Left kidney (tissue), 8 donors: ENCODE measurements at places on chromosomes 2 and 18.
A peak's percentile ranks its signal among the peaks of the same experiment; 100 is the strongest.

DNA sequence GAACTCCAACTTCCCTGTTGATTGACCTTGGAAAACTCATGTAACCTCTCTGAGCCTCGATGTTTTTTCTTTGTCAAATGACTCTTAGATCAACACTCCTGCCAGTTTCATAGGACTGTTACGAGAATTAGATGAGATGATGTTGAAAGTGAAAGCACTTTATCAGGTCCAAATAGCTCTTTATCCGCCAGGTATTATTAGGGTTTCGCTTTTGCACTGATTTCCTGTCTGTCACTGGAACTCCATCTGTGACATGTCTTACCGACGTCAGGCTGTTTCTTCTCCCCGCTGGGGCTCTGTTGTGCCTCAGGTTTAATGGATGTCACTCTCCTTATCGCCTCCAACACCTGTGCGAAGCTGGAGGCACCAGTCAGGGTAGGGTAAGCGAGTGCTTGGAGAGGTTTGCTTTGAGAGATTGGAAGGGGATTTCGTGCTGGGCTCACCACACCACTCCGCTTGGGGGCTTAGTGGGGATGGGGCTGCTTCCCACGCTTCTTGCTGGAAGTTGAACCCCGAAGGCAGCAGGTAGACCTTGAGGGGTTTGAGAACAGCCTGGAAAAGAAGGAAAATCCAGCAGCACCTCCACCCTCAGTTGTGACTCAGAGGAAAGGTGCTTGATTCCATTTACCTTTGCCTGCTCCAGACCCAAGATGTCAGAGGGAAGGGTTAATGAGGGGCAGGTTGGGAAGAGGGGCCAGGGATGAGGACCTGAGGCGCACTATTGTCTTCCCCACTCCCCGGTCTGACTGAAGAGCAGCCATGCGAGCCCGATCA lies 4.3 kb downstream of the GAD1 start:
- no peak for DNase-seq

- DNase-seq = no peak
Observed at GRCh38 chr2:67709835-67710234, 312.7 kb downstream of the ETAA1 start.

GRCh38 chr2:156221703-156222102 lies 110.8 kb downstream of the NR4A2 start:
- no peak for DNase-seq

GRCh38 chr18:13376841-13377351 lies 158.3 kb downstream of the LDLRAD4 start:
- DNase-seq = no peak

GRCh38 chr2:44713170-44713569 lies 228.3 kb upstream of the SIX3 start:
- no peak for DNase-seq

GRCh38 chr2:127575941-127576432 lies 40.5 kb downstream of the MYO7B start:
- no peak for DNase-seq

GRCh38 chr2:51866361-51866760 lies 834.4 kb upstream of the NRXN1 start:
- DNase-seq = no peak

DNA sequence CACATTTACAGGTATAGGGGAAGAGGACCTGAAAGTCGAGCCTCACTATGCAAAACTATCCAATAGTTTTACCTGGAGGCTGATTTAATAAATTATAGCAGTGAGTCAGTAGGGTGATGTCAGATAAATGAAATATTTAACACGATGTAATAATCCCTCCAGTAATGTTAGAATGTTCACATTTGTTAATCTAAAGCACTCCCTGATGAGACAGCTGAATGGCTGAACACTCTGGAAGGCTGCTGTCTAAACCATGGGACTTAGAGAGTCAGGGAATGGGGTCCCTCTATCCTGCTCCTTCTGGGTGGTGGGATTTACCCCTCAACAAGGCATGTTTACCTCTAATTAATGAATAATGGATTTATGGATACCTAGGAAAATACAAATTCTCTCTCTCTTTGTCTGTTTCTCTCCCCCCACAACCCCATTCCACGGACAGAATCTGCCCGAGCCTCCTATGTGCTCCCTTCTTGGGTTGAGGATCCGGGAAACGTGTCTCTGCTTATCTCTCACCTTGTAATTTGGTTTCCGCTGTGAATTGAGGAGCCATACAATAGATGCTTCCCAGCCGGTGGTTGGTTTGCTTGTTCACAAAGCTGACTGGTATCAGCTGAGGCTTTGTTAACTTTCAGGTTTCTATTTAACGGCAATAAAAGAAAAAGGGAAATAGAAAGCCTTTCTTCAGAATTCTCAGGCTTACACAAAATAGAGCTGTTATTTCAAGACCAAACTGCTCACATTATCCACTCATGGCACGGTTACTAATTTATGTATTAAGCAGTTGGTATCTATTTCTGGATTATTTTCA lies 25.9 kb downstream of the LRRC30 start:
- no peak for DNase-seq

DNA sequence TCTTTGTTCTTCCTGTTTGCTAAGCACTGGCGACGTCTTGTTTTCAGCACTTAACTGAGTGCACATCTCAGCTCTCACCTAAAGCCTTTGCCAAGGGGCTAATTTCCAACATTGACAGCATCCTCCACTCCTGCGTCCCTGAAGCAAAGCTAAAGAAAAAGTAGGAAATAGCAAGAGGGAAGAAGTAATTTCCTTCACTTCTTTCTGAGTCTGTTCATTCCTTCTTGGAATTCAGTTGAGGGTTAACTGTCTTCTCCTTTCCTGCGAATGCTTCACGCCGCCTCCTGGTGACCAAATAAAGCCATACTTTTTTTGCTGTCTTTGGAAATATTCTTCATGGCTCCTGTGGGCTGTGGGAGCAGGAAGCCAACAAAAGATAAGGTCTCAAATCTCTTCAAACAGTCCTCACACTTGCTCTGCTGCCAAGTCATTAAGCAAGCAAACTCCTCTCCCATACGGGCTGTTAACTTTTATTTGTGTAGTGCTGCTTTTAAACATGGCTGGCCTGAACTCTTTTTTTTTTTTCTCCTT lies 100.9 kb downstream of the DPP10 start:
- DNase-seq = peak; percentile 63

DNA sequence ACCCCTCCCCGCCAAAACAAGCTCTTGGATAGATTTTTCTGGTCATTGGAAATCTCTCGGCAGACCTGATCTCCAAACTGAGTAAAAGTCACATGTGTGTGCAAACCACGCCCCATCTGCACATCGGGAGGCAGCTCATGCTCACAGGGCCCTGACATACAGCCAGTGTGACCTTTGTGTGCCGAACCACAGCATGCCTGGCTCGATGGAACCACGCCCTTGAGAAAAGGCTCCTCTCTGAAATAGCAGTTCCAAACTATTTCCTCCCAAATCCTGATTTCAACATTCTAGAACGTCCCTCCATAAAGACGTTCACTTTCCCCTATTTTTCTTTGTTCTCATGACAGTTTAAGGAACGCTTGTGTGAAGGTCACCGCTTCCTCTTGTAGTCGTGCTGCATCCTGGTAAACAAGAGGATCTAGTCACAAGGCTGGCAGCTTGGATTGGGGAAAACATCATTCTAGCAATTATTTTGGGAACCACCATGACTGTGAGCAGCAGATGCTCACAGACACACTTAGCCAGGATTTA lies 59.3 kb upstream of the MAP4K4 start:
- DNase-seq = no peak

DNA sequence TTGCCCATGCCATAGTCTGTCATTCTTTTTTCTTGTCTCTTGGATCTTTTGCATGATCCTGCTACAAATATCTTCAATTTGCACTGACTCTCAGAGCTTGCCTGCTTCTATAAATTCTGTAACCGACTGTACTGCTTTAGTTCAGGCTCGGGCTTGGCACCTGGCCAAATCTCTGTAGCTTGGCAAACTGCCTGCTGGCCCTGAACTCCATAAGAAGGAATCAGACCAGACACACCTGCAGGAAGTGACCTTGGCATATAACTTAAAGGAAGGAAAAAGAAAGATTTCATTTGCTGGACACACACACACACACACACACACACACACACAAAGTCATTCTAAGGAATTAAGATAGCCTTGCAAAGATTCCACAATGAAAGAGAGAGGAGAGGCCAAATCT lies 291.2 kb upstream of the DDX18 start:
- DNase-seq = peak; percentile 79

GRCh38 chr2:214217136-214217535 lies 193.7 kb upstream of the VWC2L start:
- no peak for DNase-seq

DNA sequence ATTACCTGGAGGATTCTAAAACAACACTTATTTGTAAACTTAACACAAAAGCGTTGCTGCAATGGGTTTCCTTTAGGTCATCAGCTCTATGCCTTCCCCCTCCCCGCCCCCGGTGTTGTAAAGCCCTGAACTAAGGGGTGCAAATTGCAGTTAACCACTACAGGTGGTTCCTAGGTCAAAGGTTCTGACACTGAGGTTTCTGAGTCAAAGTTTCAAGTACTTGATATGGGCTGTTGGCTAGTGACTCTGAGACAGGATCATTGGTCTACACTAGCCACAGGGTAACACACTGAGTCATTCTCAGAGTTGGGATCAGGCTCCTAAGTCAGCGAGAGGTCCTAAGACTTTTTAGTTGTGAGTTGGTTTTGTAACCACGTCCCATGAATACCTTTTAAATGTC lies 15.4 kb downstream of the IL1B start:
- no peak for DNase-seq

GRCh38 chr2:150234787-150235446 lies 252.6 kb downstream of the RND3 start:
- DNase-seq = no peak

- DNase-seq = no peak
Observed at GRCh38 chr2:136086253-136087016, 31.5 kb downstream of the CXCR4 start.

DNA sequence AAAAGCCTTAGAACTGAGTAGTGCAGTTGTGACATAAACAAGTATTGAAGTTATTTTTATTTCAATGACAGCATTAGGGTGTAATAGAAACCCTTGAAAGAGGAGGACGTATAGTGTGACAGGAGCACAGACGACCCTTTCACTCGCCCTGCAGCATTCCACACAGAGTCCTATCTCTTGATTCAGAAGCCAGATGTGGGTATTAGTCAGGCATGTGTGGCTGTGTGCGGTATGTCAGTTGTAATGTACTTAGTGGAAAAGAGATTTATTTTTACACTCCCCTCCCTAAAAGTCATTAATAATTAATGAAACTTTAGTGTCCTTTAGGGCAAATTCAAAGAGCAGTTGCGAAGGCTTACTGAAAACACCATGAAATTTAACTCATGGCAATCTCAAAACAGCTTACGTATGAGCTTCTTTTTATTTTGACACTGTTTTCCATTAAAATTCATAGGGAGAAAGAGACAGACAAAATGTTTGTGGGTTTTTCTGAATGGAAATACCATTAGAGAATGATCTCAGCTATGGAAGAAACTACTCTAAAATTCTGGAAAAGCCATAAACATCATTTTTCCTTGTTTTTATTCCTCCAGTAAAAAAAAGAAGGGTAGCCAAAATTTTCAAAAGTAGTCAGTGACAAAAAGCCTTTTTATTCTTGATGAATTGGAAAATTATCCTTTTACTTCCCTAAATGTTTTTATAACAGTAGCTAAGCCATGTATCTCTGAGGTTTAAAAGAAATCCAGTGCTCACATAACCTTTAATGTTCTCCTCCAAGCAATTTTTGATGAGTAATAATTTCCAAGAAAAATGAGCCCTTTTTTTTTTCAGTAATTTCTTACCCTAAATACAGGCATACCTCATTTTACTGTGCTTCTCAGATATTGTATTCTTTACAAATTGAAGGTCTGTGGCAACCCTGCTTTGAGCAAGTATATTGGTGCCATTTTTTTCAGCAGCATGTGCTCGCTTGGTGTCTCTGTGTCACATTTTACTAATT lies 84.0 kb upstream of the DSEL start:
- DNase-seq = no peak

- no peak for DNase-seq
Observed at GRCh38 chr2:230660294-230661060, 52.2 kb upstream of the CAB39 start.

- DNase-seq = no peak
Observed at GRCh38 chr18:48796491-48797205, 154.1 kb downstream of the SMAD7 start.
